ENCODE measurements at places on chromosomes 3 and 15. TPM values are rescaled to one million over a fixed set of nuclear protein-coding genes. Genes with fewer than 3 reads are reported as not detected.

Gene MEX3B
- 7.9 TPM for total RNA-seq

Gene MAPKAPK3
- total RNA-seq: 40.3 TPM

Gene CCDC80
- 114 TPM for total RNA-seq

Gene HYAL1
- total RNA-seq: 3.1 TPM

Gene RAF1
- total RNA-seq: 75.8 TPM

Gene OCA2
- not detected for total RNA-seq

Gene GP5
- total RNA-seq: not detected

Gene SPTSSB
- total RNA-seq: not detected

Gene BOC
- total RNA-seq: 1.0 TPM

Gene REC114
- not detected for total RNA-seq

Gene DAZL
- not detected for total RNA-seq

Gene DPPA2
- not detected for total RNA-seq

Gene THSD4
- 14.7 TPM for total RNA-seq

Gene FGF12
- total RNA-seq: not detected

Gene RARRES1
- total RNA-seq: 36.8 TPM
